ENCODE measurements at places on chromosomes 3 and 15.

GRCh38 chr15:83198476-83198875, 9.1 kb downstream of the HDGFL3 start:
- no peak for DNase-seq

- DNase-seq: no peak
Measured at GRCh38 chr3:58358092-58358491, 25.4 kb downstream of the PXK start.

GRCh38 chr3:186298876-186299275, 63.2 kb downstream of the DGKG start:
- DNase-seq: no peak

DNA sequence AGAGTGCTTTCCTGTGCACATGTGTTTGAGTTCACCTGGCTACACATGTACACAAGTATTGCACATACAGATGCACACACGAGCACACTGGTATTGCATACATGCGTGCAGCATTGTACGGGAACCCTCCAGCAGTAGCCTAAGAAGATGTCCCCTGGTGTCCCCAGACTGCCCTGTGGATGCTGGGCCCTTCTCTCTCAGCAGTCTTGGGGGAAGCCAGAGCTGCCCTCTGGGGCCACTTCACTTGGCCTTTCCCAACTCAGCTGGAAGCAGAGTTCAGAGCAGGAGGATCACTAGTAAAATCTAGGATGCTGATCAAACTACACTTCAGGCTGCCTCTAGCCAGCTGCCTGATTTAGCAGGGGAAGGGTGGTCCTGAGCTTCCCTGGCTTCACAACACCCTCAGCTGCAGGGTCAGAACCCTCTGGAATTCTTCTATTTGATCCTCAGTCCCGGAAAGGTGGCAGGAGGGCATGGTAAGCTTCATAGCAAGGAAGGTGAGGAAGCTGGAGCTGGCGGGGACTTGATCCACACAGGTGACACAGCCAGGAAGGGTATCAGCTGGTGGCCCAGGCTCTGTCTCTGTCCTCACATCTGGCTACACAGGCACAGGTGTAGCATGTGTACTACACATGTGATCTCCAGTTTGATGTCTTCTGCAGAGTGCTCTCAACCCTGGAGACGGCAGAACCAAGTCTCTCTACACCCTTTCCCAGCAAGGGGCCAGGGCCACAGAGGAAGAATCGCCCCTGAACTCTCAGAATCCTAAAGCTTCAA, 36.5 kb downstream of the KLF15 start:
- no peak for DNase-seq

DNA sequence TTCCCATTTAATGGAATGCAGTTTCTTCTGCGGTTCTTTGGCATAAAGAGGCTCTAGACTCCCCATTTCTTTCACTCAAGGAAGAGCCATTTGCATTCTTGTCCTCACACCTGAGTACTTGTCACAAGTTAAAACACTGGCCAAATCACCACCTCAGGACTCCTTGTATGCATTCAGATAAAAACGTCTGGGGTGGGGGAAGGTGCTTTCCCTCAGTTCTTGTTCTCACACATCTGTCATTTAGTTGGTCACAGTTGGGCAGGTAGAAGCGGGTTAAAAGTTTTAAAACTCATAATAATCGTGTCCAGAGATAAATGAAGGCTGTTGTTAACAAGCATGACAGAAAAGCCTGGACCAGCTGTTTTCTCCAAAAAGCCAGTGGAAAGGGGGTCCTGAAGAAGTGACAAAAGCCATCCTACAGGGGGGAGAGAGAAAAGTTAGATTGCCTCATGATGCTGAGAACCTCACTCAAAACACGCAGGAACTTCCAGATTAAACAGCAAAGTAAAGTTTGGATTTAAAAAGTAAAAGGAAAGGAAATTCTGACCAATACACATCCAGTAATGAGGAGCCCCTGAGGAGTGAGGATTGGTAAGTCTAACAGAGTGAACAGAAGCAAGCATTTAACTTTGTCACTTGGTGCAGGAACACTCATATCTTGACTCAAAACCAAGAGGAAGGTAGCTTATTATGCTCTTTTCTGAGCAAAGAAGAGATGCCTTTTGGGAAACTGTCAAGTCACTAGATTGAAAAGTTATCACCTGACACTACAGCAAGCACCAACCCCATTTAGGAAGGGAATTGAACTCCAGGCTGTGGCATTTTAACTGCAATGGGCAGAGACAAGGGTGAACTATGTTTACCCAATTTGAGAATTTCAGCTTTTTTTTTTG, 2.8 kb downstream of the BCL2L10 start:
- no peak for DNase-seq

DNA sequence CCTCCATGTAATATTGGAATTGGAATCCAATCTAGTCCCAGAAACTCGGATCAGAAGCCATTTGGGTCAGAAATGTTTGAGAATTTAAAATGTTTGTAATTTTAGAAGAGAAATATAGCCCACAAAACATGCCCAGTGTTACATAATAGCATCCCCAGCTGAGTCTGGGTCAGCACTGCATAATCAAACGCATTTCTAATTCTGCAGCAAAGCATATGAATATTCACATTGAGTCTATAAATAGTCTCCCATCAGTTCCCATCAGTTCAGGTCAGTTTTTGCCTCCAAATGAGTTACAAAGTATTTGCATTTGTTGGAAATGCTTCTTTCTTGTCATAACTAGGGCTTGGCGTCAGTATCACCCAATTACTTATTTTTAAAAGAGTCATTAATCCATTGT, 383.1 kb downstream of the IL5RA start:
- no peak for DNase-seq

DNA sequence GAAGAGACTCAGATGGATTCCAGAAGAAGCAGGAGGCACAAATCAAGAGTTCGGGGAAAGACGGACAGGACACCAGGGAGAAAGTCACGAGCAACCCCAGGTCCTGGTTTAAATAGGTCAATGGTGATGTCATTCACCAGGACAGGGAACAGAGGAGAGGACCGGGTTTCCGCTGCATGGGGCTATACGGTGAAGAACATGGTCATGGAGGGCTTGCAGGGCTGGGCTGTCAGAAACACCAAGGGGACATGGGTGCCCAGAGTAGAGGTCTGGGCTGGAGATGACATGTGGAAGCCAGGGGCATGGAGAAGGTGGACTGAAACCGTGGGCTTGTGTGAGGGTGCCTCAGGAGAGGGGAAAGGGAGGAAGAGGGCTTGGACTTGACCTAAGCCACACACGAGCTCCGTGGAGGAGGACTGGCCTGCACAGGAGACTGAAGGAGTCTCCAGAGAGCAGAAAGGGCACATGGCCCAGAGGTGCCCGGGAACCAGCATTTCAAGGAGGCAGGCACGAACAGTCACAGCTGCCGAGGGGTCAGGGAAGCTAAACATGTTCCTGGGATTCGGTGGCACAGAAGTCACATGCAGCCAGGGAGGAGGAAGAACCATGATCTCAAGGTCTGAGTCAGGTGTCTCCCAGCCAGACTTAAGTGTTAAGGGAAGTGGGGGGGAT, 54.2 kb upstream of the RPL32 start:
- no peak for DNase-seq

DNA sequence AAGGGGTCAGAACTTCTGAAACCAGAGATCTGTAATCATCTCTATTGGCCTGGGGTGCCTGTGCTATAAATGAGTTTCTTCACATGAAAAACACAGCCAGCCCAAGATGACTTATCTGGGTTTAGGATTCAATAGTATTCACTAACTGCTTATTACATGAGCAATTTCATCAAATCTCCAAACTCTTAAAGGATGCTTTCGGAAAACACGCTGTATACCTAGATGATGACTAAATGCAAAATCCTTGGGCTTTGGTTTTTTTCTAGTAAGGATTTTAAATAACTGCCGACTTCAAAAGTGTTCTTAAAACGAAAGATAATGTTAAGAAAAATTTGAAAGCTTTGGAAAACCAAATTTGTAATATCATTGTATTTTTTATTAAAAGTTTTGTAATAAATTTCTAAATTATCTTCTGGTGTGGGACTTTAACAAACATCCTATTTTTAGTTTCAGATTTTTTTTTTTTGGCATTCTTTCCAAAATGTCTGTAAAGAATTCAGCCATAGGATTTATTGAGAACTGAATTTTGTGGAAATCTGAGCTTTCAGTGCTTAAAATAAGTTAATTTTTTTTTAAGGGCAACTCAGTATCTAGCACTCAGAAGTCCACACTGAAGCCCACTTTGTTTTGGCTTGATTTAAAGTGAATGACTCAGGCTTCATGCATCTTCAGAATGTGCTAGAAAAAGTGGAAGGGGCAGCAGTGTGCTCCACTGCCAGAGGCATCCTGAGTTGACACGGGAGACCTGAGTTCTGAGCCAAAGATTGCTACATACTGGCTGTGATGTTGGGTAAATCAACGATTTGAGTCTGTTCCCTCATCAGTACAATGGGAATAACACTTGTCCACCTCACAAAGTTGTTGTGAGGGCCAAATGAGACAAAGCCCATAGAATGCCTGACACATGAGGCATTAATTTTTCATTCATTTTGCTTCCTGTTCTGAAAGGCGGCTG, 18.7 kb downstream of the TMEM43 start:
- no peak for DNase-seq

- DNase-seq: no peak
Measured at GRCh38 chr15:40498418-40498817, 27.6 kb downstream of the CHST14 start.

DNA sequence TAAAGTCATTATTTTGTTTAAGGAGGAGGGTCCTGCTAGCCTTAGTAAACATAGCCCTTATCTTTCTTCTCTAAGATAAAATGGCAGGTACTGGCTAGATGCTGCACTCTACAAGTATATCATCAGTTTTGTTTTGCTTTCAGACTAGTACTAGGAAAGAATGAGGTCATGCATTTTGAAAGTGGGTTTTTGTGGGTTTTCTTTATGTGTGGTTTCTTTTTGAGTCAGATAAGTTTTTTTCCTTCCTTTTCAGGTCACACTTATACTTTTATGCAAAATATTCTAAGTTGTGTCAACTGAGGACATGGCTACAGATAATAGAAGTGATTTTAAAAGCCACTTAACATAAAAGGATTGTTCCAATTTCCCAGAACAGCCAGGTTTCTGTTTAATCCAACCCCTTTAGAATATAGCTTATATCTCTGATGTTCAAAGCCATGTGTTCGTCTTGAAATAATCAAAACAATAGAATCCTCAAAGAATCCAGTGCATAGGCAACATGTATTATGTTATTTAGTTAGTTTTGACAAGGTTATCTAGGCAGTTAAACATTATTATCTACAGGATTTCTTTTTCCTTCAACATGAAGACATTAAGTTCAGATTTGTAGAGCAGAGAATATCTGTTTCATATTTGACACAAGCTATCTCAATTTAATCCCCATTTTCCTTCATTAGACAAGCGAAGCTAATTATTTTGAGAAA, 406.2 kb downstream of the RBMS3 start:
- no peak for DNase-seq

GRCh38 chr3:46737329-46737731, 19.7 kb upstream of the PRSS50 start:
- no peak for DNase-seq

GRCh38 chr15:100900795-100901169, 18.4 kb upstream of the LRRK1 start:
- DNase-seq: no peak

DNA sequence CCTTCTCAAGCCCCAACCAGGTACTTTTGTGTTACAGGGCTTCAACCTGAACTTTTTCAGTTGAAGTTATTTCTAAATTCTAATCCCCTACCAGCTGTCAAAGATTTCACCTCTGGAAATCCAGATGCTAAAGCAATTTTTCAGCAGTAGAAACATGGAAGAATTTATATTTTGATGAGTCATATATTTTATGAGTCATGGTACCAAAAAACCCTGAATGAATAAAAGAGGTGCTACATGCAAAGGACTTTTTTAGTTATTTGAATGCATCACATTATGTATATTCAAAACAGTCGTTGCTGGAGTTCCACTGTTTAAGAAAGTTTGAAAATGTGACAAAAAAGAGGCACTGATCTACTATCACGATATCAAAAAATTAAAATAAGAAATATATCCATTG, 96.0 kb upstream of the ZNF385D start:
- DNase-seq: no peak

GRCh38 chr15:57548351-57548750, 43.4 kb upstream of the MYZAP start:
- no peak for DNase-seq

- DNase-seq: no peak
Measured at GRCh38 chr3:98531622-98532274, at the start of gene GPR15. GPR15 (plus strand) TSS chr3:98531978; CDS start chr3:98532034, 56 bp downstream.

GRCh38 chr3:107184375-107184774, 192.9 kb upstream of the CCDC54 start:
- no peak for DNase-seq

DNA sequence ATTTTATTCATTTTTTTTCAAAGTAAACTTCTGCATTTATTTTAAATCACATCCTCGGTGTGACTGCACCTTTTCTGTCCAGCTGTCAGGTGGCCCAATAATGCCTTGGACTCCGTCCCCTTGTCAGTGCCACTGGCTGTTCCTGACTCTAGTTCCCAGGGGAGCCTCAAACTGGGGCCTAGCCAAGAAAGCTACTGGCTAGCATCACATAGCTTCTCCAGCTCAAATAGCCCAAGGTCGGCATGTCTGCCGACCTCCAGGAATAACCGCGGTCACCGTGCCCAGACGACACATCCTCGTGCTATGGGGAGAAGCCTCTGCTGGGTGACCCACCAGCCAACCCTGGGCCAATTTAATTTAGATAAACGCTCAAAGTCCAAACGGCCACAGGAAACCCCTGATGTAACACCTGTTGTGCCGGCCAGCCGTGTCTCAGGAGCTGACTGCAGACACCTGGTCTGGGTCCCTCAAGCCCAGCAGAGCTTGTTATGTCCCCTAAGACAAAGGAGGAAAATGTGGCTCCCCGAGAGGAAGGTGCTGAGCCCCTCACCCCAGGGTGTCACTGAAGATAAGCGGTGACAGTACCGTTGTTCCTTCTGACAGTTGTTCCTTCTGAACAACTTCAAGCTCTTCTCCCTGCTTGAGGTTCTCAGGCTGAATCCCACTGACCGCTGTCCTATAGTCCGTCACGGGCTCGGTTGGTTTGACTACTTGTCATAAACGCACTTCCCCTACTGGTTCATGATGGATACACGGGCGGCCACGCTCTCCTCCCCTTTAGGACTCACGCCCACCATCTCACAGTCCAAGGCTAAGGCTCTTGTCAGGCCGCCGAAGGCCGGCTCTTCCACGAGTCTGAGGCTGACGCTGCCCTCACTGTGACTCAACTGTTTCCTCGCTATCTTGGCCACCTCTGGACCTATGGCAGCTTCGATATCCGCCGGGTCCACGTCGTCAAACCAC, 126.2 kb downstream of the KLF13 start:
- no peak for DNase-seq

GRCh38 chr3:102132370-102132769, 283.1 kb downstream of the NFKBIZ start:
- DNase-seq: no peak

- DNase-seq: no peak
Measured at GRCh38 chr3:42801048-42801620, 3.2 kb downstream of the HIGD1A start.

- DNase-seq: no peak
Measured at GRCh38 chr3:104411757-104412156, 955.0 kb upstream of the ALCAM start.

All from activated CD8-positive, alpha-beta memory T cell treated with anti-CD3 and anti-CD28 coated beads for 48 hours (primary cell).